ENCODE measurements at places on chromosomes 2 and 18.
A peak's percentile ranks its signal among the peaks of the same experiment; 100 is the strongest.

DNA sequence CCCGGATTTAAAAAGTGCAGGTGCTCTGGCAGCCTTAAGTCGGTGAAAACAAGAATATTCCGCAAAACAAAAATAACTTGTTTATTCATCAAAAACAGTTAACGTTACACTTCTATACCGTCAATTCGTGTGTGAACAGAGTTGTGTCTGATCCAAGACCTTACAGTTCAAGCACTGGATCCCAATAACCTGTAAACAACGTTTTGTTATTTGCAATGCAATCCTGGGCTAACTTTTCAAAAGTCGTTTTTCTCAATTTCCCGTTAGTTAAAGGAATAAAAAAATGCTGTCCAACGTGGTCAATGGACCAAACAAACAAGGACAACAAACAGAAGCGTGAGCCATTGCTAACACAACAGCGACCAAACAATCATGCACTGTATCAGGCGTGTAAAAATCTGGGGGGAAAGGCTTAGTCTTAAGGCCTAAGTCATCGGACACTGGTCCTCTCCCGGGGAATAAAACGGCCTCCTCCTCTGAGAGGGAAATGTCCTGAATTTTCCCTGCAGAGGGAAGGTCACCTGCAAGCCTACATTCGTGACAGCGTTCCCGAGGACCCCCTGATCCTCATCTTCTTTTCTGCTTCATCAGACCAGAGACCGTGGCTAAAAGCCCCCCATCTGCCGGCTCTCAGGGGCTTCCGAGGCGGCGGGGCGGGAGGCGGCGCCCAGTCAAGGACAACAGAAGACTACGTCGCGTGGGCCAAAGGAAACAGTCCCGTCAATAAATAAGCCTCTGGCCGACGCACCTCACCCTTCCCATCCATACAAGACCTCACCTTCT is 490 bp downstream of the NDUFS1 start:
- peak; percentile 41 for DNase-seq

- no peak for DNase-seq
These were observed 329.7 kb upstream of the NRP2 start for GRCh38 chr2:205352593-205352992.

DNA sequence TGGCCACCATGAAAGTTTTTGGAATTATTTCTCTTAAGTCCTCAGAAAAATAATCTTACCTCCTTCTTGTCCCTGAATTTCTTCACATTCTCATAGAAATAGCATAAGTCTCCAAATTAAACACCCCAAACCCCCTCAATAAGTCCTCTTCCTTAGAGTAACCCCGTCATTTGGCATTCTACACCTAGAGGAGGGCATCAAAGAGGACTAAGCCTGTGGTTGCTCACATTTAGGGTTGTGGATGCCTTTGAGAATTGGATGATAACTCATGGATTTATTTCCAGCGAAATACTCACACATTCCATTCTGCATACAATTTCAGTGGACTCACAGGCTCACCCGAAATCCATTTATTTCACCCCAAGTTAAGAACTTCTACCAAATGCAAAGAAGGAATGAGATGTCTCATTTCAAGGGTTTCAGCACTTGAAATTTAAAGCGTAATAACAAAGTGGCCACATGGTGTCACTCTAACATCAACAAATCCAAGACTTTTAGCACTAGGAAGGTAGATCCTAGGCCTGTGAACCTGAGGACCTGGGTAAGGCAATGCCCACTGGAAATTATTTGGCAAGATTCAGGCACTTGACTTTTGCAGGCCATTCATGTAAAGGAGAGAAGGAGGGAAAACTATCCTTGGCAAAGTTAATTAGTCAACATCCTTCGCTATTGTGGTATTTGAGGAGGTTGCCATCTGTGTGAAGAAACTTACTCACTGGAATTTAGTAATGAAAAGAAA is 24.6 kb downstream of the DYTN start:
- peak; percentile 1 for DNase-seq

DNA sequence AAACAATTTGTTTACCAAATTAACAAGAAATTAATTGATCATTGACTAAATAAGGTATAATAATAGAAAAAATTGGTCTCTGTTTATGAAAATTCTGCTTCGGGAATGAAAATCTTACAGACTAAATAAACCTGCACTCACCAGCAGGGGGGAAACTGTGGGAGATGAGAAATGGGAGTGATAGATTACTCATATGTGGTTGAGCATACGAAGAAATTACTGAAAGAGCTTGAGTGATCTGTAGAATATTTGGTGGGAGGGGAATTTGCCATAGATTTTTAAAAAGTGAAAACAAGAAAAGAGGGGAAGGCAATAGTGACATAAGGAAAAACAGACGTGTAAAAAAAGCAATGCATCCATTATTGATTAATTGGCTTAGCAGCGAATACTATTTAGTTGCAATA is 2.2 kb downstream of the HMSD start:
- no peak for DNase-seq

DNA sequence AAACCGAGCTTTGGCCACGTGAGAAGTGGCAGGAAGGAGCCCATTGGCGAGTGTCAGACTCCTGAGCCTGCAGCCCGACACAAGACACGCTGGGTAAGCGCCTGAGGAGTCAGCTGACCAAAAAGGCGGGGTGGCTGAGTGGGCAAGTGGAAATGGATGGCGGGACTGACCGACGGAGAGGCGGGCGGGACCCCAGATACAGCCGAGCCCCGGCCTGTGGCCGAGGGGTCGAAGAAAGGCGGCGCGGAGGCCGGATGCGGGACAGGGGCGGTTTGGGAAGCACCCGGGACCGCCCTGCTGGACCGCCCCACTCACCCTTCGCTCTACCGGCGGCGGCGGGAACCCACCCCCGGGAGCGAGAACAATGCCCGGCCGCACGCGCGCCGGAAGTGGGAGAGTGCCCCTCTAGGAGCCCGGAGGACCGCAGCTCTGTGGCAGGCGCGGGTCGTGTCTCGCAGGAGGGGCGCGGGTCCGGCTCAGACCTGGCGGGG is 22.8 kb downstream of the ZSCAN30 start:
- DNase-seq, result peak; percentile 56
